ENCODE measurements at places on chromosomes 11 and 22.

DNA sequence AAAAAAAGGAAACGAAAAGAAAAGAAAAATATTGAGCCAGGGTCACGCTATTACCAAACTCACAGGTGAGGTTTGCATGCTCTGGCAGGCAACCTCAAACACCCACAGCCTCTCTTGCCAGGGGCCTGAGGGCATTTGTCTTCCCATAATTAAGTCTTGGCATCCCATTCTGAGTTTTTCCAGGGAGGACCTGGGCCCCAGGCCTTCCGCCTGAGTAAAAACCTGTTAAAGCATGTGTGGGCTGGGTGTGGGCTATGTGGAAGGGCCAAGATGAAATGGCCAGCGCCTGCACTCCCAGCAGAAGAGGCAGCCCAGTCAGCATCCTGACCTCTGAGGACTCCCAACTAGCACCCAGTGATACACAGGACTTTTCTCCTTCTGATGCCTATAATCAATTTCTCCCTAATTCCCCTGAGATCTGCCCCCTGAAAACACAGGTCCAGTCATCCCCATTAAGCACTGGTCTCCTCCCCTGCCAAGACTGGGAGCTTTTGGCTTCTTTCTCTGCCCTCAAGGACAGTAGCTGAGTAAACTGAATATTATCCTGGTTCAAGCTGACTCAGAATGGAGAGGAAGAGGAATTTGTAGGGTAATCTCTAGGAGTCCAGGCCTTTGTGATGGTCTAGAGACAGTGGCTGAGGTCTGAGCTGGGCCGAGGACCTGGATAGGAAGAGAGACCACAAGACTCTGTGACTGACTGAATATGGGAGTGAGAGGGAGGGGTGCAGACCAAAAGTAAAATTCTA, 35.6 kb upstream of the ACER3 start:
- no peak for DNase-seq

DNA sequence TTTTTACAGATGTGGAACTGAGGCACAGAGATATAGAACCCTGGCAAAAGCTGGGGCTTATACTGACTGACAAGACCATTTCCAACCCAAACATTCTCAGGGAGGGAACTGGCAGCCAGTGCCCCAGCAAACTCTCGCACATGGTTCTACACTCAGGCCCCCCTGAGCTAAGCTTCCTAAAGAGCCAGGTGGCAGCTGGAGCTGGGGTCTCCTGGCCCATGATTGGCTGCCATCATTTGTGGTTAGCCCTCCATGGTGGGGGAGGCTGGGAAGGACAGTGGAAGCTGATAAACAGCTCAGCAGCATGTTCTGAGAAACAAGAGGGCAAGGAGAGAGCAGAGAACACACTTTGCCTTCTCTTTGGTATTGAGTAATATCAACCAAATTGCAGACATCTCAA, at the start of gene RAG1:
Gene RAG1, plus strand, starts transcription at position 314 of the 400 bp plus-strand sequence. CDS start 5,298 bp downstream, outside the sequence.
- DNase-seq = no peak

- no peak for DNase-seq
Measured at GRCh38 chr11:132119573-132119972, 749.2 kb downstream of the NTM start.

DNA sequence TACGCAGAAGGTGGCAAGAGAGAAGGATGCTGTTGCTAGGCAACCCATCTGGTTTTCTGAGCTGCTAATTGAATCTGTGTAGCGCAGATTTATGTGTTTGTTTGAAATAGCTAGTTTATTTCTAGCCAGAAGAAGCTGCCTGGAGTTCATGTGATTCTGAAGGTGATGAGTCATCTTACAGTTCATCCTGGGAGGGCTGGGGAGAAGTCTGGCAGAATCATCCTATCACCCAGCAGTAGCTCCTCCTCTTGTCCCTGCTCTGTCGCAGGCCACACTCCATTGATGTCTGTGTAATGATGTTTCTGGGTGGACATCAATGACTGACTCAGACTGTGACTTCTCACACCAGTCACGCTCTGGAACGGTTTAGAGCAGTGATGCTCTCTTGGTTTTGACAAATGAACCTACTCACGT, 4.8 kb upstream of the FBXO7 start:
- peak; percentile 54 for DNase-seq

GRCh38 chr11:55719608-55720160, 53.6 kb upstream of the OR5D13 start:
- no peak for DNase-seq

DNA sequence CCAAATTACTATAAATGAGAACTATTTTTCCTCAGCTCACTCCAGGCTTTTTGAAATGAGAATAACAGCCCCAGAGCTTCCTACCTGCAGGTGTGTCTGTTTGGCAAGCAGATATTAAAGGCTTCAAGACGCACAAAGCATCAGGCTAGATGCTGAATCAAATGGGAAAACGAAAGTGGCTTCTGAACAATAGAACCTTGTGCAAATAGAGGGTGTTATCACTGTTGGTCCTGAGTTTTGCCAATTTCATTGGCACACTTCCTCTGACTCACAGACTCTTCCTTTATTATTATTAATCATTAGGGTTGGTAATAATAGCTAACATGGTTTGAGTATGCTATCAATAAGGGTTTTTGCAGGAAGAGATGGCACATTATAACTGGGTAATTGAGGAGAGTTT, 13.4 kb downstream of the SYT13 start:
- DNase-seq = no peak

- DNase-seq = no peak
Measured at GRCh38 chr22:42336527-42337227, 66.2 kb upstream of the TCF20 start.

DNA sequence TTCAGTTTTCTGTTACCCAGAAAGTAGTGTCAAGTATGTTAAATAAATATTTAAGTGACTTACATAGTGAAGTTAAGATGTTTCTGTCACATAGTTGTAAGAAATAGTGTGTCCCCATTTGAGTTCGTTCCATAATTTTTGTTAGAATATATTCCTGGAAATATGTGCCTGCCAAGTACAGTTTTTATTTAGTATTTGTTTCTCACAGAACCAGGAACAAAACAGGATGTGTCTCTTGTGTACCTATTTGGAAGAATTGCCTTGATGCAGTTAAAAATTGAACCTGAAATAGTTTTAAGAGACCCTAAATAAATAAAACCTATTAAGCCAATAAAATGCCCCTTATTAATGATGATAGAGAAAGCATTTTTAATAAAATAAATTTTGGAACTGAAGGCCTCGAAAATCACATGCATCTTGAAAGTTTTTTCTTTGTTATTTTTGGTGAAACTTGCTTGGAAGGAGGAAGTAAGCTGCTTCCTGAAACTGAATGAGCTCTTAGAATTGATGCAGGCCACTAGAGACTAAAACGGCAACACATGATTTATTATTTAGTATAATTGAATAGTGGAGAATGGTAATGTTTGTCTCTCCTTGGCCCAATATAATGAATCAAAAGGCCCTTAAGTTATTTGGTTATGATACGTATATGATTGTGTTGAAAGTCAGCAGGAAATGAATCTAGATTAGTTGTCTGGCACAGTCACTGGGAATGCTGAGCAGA, 55.9 kb downstream of the SWAP70 start:
- DNase-seq = no peak
